ENCODE measurements at places on chromosomes 16 and 17. TPM values are rescaled to one million over a fixed set of nuclear protein-coding genes. Genes with fewer than 3 reads are reported as not detected.
A peak's percentile ranks its signal among the peaks of the same experiment; 100 is the strongest.

- DNase-seq, result no peak
These were observed 147.4 kb downstream of the CDK5R1 start for GRCh38 chr17:32634167-32634566.

DNA sequence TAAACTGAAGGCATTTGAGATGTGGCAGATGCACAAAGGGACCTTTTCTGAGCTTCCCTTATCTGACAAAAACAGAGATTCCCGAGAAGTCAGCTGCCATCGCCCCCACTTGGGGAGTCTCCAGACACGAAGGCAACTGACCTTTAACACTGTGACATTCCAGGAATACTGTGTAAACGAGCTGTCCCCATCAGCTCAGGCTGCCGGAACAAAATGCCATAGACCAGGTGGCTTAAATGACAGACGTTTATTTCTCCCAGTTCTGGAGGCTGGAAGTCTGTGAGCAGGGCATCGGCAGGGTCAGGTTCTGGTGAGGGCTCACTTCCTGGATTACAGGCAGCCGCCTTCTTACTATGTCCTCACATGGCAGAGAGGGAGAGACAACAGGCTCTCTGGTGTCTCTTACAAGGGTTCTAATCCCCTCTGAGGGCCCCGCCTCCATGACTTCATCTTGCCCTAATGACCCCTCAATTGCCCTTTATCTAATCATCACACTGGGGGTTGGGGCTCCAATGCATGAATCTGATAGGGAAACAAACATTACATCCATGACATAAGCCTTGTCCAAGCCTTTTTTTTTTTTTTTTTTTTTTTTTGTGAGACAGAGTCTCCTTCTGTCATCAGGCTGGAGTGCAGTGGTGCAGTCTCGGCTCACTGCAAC, 178.5 kb upstream of the RPL38 start:
- DNase-seq, result peak; percentile 66

- no peak for DNase-seq
These were observed 172.9 kb downstream of the PMP22 start for GRCh38 chr17:15092261-15092660.

GRCh38 chr17:75771334-75772281, 6.6 kb upstream of the GALK1 start:
- peak; percentile 49 for DNase-seq

DNA sequence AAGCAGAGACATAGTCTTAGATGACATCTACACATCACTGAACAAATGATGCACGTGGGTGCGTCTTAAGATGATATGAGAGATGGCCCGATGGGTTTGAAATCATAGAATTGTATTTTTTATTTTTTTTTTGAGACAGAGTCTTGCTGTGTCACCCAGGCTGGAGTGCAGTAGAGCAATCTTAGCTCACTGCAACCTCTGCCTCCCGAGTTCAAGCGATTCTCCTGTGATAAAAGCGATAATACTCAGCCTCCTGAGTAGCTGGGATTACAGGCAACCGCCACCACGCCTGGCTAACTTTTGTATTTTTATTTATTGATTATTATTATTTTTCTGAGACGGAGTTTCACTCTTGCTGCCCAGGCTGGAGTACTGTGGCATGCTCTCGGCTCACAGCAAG, 5.3 kb downstream of the ST6GALNAC1 start:
- no peak for DNase-seq

GRCh38 chr17:35748341-35748841, 4.6 kb downstream of the GAS2L2 start:
- no peak for DNase-seq

DNA sequence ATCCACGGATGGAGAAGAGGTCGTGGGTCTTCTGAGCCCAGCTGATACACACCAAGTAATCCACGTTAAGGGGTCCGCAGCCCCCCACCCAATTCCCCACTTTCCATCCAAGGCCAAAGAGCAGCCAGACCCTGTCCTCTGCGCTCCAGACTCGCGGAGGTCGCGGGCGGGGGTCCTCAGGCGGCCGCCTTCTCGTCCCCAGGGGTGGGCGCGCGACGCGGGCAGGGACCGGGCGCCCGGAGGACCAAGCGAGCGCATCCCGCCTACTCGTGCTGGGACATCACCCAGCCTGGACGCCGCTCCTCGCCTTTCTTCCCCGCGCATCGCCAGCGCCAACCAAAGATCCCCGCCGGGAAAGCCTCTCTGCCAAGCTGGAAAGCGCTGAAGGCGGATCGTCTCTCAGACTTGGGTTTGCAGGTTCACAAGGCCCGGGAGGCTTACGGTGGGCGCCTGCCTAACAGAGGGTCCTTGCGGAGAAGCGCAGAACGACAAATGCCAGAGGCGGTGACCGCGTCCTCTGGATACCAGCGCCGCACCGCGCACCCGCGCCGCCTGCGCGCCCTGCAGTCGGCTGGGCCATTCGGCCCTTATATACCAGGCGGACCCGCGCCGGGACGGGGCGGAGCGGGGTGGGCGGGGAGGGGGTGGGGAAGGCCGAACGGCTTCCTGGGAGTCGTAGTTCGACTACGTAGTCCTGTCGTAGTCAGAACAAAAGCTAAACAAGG, 471.6 kb downstream of the SOX9 start:
- DNase-seq, result peak; percentile 93

DNA sequence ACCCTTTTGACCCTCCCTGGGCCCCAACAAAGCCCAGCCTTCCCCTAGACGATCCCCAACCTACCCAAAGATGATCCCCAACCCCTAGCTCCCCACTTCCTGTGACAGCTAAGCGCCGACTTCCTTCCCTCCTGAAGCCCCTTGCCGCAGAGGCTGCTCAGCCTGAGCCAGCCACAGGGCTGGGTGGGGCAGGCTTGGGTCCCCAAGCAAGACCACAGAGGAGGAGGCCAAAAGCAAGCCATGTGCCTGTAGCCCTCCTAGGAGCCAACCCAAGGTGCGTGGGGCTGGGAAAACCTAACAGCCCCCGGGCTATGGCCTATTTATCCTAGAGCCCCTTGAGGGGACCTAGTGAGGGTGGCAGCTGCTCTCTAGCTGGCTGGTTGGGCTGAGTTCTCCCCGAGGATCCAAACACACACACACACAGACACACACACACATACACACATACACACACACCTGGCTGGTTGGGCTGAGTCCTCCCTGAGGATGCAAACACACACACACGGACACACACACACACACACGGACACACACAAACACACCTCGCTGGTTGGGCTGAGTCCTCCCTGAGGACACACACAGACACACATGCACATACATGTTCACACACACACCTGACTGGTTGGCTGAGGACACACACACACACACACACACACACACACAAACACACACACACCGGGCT, 4.8 kb downstream of the ARRB2 start:
- no peak for DNase-seq

- DNase-seq, result peak; percentile 90
These were observed at the start of gene CSNK2A2 for GRCh38 chr16:58198022-58198683. Gene CSNK2A2 (minus strand): TSS chr16:58198106. CDS start chr16:58197736, 370 bp downstream.

GRCh38 chr17:61126473-61127249, 273.0 kb upstream of the TBX2 start:
- no peak for DNase-seq

PPL gene
- 45.0 TPM for polyA plus RNA-seq

TBX6 gene
- polyA plus RNA-seq, result 0.10 TPM

NFAT5 gene
- 8.6 TPM for polyA plus RNA-seq

ABCC12 gene
- polyA plus RNA-seq, result not detected

TMC8 gene
- 3.3 TPM for polyA plus RNA-seq

Data from hepatocyte (in vitro differentiated cells).